CD4-positive, alpha-beta T cell treated with Interleukin-12 subunit alpha and Interleukin-12 subunit beta, for 1 hour (primary cell): ENCODE measurements at places on chromosomes 4 and X.

- DNase-seq: no peak
Observed at GRCh38 chrX:12798601-12799000, 7.4 kb downstream of the PRPS2 start.

DNA sequence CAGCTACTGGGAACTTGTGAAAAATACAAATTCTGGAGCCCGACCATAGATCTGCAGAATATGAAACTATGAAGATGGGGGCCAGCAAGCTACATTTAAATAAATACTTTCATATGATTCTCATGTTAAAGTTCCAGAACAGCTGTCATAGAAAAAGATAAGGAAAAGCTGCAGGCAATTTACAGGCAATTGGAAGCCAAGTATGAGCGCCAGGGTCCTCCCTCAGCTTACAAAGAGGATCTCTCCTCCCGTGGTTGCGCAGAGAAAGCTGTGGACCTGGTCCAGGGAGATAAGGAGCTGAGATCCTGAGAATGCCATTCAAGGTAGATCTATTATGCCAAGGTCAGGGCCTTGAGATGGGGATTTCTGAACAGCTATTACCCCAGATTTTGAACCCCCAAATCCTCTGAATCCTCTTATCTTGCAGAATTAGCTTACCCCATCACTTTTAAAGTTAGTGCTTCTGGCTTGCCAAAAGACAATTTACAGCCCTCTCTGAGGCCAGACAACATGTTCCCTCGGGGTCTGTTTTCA lies 25.6 kb upstream of the FRAS1 start:
- no peak for DNase-seq

DNA sequence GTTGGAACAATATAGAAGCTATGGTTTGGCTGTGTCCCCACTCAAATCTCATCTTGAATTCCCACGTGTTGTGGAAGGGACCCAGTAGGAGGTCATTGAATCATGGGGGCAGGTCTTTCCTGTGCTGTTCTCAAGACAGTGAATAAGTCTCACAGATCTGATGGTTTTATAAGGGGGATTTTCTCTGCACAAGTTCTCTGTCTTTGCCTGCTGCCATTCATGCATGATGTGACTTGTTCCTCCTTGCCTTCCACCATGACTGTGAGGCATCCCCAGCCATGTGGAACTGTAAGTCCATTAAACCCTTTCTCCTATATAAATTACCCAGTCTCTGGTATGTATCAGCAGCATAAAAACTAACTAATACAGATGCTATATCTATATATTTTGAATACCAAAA lies 135.2 kb upstream of the EDNRA start:
- DNase-seq: no peak

DNA sequence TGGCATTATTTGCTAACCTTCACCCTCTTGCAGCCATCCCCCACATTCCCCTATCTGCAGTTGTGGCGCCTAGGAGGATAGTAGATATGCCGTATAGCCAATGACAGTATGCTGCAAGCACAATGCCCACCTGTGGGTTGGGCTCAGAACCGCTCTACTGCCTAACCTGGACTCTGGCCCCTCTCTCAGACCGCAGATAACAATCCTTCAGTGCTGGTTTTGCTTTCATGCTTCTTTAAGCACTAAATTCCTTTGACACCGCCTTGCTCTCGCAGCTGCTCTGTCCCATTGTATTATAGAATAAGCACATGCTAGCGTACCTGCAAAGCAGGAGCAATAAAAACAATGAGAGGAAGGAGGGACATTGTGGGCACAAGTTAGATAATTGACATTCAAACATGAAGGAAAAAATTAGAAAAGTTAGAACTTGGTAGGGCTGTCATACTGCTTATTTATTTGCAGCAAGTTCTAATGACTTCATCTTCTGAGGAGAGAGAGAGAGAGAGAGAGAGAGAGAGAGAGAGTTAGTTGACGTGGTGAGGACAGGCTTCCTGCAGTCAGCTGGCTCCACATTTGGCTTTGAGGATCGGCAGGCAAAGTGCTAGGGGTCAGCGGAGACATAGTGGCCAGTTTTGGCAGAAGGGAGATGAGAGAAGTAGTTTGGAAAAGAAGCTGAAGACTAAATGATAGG lies 55.8 kb downstream of the WWC2 start:
- no peak for DNase-seq

DNA sequence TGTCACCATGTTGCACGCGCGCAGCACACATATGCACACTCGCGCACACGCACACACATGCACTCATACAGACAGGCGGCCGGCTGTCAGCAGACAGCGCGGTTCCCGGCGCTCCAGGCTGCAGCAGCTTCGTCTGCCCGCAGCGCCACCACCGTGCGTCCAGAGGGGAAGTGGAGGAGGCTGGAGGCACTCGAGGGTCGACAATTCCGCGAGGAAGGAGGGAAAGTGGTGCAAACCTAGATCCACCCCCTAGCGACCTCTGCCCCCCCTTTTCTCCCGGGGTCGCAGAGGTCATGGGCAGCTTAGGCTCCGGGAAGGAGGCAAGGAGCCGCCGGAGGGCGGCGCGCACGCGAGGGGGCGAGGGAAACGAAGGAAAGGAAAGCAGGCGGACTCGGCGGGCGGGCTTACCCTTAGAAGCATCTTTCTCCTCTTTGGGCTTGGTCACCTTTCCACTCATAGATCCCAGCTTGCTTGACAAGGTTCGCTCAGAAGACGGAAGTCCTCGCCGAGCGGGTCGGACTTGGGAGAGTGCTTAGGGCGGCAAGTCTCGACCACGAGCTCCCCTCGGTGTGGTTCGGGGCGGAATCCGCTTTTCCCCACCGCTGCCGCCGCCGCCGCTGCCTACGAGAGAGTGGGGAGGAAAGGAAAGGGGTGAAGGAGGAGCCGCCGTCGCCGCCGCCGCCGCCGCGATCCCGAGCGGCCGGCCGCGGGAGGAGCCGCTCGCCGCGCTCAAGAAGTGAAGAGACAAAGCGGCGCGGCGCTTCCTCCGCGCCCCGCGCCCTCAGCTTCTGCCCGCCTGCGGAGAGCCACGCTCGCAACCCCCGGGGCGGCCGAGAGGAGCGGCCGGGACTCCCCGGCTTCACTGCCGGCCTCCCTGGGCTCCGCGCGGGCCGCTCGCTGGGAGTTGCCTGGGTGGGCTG lies 326.6 kb upstream of the F9 start:
- DNase-seq: no peak

DNA sequence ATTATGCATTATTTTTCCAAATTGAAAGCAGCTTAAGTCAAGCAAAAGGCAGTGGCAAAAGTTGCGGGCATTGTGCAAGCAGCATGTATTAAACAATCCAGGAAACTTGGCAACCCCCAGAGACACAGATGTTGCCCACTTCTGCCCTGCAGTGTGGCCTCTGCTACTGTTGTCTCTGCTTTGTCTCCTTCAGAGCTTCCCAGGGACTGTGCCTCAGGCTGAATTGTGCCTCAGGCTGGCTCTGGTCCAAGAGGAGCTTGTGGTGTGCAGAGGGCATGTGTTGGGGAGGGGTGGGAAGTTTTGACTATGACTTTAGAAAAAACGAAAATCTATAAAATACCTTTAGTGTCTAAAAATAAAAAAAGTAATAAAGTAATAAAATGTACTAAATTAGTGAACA lies 201.4 kb downstream of the CCSER1 start:
- DNase-seq: no peak

DNA sequence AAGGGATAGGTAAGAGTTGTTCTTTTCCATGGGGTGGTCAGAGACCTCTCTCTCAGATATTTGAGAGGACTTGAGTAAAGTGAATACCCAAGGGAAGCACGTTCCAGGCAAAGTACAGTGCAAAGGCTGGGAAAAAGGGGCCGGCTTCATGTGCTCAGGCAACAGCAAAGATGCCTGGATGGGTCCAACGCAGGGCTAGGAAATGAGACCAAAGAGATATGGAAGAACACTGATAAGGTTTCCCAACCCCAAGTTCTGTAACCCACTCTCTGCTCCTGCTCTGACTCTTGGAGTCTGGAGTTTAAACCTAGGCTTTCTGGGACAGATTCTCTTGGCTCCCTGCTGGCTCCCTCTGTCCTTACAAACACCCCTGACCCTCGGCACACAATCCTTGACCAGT lies 36.2 kb upstream of the PROM1 start:
- DNase-seq: no peak

DNA sequence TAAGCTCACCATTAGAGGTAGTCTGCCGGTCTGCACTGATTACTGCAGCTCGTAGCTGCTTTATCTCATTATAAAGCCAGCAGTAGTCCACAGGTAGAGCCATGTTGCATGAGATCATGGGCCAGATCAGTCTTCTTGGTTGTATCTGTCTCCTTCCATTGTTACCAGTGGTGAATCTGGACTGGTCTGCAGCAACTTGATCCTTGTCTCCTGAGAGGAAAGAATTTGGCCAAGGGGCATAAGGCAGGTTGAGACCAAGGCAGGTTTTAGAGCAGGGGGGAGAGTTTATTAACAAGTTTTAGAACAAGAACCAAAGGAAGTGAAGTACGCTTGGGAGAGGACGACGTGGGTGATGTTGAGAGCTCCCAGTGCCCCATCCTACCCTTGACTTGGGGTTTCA lies 228.5 kb downstream of the STIM2 start:
- DNase-seq: no peak

- DNase-seq: no peak
Observed at GRCh38 chr4:57351731-57352130, 241.5 kb upstream of the IGFBP7 start.

- no peak for DNase-seq
Observed at GRCh38 chrX:13001097-13001496, 26.2 kb downstream of the TMSB4X start.

- DNase-seq: no peak
Observed at GRCh38 chr4:43379016-43379415, 486.5 kb downstream of the GRXCR1 start.

DNA sequence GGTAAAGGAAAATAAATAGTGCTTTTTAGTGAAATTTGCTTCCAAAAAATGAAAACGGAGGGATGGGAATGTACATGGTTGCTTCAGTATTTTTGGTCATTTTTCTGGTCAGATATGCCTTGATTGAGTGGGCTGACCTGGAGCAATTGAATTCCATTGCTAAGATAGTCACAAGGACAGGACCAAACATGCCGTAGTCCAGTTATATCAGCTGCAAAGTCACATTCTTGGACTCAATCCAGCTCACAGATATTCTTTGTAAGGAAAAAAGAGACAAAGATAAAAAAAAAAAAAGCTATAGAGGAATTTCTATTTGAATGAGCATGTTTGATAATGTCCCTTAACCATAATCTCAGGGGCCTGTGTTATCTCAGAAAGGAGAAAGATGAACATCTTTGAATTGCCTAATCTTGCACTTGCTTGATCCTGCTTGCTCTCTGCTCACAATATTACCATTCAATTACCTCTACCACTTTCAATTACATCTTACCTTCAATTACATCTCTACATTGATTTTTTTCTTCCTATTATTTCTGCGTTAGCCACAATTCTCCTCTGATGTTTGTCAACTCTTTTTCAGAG lies 75.4 kb upstream of the PACRGL start:
- no peak for DNase-seq

DNA sequence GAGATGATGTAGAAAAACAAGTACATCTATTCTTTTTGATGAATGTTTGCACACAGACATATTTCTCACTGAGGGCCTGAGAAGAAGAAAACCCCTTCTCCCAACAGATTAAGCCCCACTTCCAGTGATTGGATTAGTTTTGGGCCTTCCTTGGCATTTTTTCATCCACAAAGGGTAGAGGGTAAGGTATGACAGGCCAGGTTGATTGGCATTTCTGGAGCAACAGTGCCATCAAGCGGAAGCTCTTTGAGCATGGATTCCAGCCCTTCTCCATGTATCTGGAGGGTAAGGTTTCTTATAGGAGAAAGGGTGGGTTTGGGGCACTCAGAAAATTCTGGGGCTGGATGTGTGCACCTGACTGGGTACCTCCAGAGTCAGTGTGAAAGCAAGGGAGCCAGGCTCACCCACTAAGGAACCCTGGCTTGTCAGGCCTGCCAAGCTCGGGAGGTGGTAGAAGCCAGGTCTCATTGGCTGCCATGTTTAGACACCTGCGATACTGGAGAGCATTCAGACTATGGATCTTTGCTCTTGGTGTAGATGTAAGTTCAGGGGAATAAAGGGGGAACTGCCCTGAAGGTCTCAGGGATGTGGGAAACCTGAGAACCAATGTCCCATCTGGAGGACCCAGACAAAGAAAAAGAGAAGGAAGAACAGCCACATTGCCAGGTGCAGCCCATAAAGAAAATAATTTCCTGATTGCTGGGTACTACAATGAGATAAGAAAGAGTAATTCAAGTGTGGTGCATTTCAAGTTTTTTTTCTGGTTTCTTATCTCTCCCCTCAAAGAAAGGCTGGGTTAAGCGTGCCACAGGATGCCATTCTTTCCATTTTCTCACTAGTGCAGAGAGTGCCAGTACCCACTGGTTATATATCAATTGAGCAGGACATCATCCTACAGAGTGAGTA lies 222.3 kb upstream of the AGTR2 start:
- DNase-seq: no peak

DNA sequence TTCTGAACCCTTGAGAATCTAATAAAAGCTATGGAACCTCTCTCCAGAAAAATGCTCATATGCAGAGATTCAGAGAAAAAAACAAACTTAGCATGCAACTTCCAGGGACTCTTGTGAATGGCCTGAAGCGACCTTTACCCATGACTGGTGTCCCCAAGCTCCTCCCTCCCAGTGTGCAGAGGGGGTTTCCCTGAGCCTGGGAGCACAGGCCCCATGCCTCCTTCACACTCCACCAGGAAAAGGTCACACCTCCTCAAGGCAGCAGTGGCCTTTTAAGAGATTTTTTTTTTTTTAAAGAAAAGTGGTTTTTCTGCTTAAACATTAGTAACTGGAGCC lies 13.3 kb upstream of the UBA6 start:
- no peak for DNase-seq

GRCh38 chr4:162732876-162733275 lies 433.8 kb downstream of the NAF1 start:
- DNase-seq: no peak

- DNase-seq: no peak
Observed at GRCh38 chr4:105933083-105933482, 37.8 kb downstream of the NPNT start.

DNA sequence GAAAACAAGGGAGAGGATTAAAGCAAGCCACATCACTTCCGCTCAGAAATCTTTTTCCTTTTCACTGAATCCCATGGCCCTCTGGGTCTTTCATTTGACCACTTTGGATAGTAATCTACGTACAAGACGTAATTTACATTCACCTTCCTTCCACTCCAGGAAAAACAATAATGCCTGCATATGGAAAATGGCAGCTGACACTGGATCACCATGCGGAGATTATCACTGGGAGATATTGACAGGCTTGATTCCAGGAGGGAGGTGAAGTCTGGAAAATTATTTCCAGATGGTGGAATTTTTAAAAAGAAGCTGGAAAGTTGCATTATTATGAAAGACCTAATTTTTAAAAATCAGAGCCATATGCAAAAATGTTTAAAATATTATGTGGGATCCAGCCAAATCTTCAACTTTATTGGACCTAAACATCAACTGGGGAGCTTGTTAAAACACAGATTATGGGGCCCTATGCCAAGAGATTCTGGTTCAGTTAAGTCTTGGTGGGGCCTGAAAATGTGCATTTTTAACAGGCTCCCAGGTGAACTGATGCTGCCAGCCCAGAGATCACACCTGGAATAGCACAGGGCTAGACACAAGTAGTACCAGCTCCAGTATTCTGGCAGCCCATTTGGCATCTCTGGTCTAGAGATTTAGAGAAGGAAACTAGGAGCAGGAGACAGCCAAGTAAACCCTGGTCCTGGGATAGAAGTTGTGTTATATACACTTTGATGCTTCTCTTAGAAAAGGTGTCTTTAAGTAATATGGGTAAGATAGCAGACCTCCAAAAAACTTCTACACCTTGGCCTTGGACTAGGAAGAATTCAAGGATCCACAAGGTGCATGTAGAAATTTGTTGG lies 290.3 kb upstream of the LDB2 start:
- DNase-seq: no peak
